ENCODE measurements at places on chromosomes 6 and 20. TPM values are rescaled to one million over a fixed set of nuclear protein-coding genes. Genes with fewer than 3 reads are reported as not detected.

GRCh38 chr6:36364669-36365479 lies 22.6 kb downstream of the ETV7 start:
- H3K27ac ChIP-seq, result no peak overlapping the region
- H3K4me1 ChIP-seq, result peaks cover 10% of the 10 kb centered on the region
- peaks cover 4% of the 10 kb centered on the region for H3K27me3 ChIP-seq

Gene ARMC12
- total RNA-seq, result 0.64 TPM

GRCh38 chr6:107564589-107564951 lies 74.7 kb downstream of the SOBP start:
- H3K36me3 ChIP-seq, result no peaks in the 10 kb centered on the region
- H3K4me3 ChIP-seq, result no peak overlapping the region
- H3K27ac ChIP-seq, result no peak overlapping the region
- DNase-seq, result no peak
- H3K4me1 ChIP-seq, result no peaks in the 10 kb centered on the region
- H3K27me3 ChIP-seq, result peaks cover 18% of the 10 kb centered on the region

DNA sequence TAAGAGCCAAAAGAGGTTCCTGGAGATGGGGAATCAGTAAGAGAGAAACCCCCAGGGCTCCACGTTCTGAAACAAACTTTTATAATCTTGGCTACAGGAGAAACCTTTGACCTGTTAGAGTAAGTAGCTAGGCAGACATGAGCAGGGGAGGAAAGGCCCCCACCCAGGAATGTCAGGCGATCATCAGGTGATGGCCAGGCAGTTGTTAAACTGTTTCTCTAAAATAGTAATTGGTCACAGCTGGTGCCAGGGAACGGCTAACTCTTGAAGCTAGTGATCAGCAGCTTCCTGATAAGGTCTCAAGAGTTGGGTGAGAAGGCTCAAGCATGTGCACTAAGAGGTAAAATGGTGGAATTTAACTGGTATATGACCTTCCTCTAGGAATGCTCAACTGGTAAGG lies 263.8 kb downstream of the HDGFL1 start:
- no peak overlapping the region for H3K27ac ChIP-seq
- H3K4me3 ChIP-seq, result no peak overlapping the region
- no peaks in the 10 kb centered on the region for H3K4me1 ChIP-seq

Gene EPPIN
- not detected for total RNA-seq

- no peaks in the 10 kb centered on the region for H3K4me1 ChIP-seq
- H3K27ac ChIP-seq, result no peak overlapping the region
- DNase-seq, result no peak
Observed at GRCh38 chr6:63904650-63905248, 269.1 kb downstream of the PHF3 start.

- H3K27ac ChIP-seq, result no peak overlapping the region
- no peak for DNase-seq
- no peak overlapping the region for H3K4me3 ChIP-seq
- peaks cover 7% of the 10 kb centered on the region for H3K4me1 ChIP-seq
- peaks cover 42% of the 10 kb centered on the region for H3K36me3 ChIP-seq
Observed at GRCh38 chr6:106290954-106291353, 34.6 kb downstream of the ATG5 start.

Gene FRK
- not detected for total RNA-seq

- H3K36me3 ChIP-seq, result no peaks in the 10 kb centered on the region
- no peaks in the 10 kb centered on the region for H3K4me1 ChIP-seq
- H3K27me3 ChIP-seq, result no peaks in the 10 kb centered on the region
Observed at GRCh38 chr6:162337412-162337811, 390.2 kb downstream of the PRKN start.

GRCh38 chr6:74875193-74875592 lies 330.7 kb downstream of the COL12A1 start:
- no peaks in the 10 kb centered on the region for H3K4me1 ChIP-seq
- H3K36me3 ChIP-seq, result no peaks in the 10 kb centered on the region
- no peak overlapping the region for H3K27ac ChIP-seq
- no peak overlapping the region for H3K4me3 ChIP-seq

Gene AGPAT4
- total RNA-seq, result 6.8 TPM

DNA sequence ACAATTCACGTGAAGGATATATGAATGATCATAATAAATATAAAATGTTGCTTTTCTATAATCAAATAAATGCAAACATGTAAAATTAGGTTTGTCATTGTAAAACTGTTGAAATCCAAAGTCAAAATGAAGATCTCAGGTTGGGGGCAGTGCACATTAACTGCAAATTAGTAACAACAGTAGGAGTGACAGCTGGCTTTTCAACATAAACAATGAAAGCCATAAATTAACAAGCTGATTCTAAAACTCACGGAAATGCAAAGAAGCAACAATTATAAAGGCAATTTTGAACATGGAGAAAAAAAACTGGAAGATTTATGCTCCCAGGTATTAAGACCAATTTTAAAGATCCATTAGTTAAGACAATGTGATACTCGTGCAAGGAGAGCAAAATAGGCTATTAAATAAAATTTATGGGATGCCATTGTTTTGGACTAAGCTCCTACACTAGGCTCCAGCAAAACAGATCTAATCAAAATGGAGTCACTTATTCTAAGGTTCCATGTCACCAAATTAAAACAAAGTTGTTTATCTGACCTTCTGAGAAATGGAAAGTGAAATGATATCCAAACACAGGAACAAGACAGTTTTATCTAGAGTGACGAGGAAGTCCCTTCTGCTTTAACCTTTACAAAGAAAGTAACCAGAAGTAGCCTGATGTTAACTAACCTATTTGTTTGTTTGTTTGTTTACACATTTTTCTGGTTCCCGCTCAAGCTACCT lies 770.8 kb downstream of the EPHA7 start:
- H3K36me3 ChIP-seq, result no peaks in the 10 kb centered on the region
- no peak overlapping the region for H3K4me3 ChIP-seq
- H3K27me3 ChIP-seq, result no peaks in the 10 kb centered on the region
- no peak overlapping the region for H3K27ac ChIP-seq
- H3K4me1 ChIP-seq, result no peaks in the 10 kb centered on the region
- DNase-seq, result no peak

Gene C20orf202
- 0.12 TPM for total RNA-seq

GRCh38 chr6:35370124-35370741 lies 27.9 kb downstream of the PPARD start:
- no peaks in the 10 kb centered on the region for H3K27me3 ChIP-seq
- H3K27ac ChIP-seq, result peak overlapping the region; percentile 96
- peaks cover 55% of the 10 kb centered on the region for H3K4me1 ChIP-seq
- peaks cover 35% of the 10 kb centered on the region for H3K36me3 ChIP-seq
- DNase-seq, result peak; percentile 78
- H3K4me3 ChIP-seq, result peak overlapping the region; percentile 79

- H3K4me3 ChIP-seq, result peak overlapping the region; percentile 74
- H3K4me1 ChIP-seq, result peaks cover 20% of the 10 kb centered on the region
- H3K36me3 ChIP-seq, result no peaks in the 10 kb centered on the region
- peak overlapping the region; percentile 83 for H3K27ac ChIP-seq
- no peaks in the 10 kb centered on the region for H3K27me3 ChIP-seq
- peak; percentile 88 for DNase-seq
Observed at GRCh38 chr20:36836591-36837269, 39.2 kb upstream of the TLDC2 start.

GRCh38 chr6:146028252-146028795 lies 538 bp upstream of the GRM1 start:
- DNase-seq, result peak; percentile 84
- peaks cover 3% of the 10 kb centered on the region for H3K4me1 ChIP-seq
- H3K27ac ChIP-seq, result no peak overlapping the region
- H3K36me3 ChIP-seq, result peaks cover 1% of the 10 kb centered on the region
- H3K4me3 ChIP-seq, result no peak overlapping the region

DNA sequence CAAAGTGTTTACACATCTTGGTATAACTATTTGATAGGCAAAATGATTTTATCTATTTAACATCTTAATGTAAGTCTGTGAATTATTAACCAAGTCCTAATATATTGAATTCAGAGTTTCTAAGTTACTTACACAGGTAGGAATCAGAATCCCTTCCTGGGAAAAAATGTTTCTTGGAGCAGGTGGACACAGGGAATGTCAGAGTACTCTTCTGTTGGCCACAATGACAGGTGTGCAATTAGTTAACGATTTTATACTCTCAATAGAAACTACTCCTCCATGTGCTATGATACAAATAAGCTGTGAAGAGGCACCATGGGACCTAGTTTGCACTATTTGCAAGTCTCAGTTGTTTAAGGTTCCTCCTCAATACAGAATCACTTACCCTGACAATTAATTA lies 821 bp upstream of the TAAR5 start:
- H3K4me3 ChIP-seq, result no peak overlapping the region
- H3K4me1 ChIP-seq, result no peaks in the 10 kb centered on the region
- no peaks in the 10 kb centered on the region for H3K36me3 ChIP-seq
- no peak for DNase-seq
- peaks cover 10% of the 10 kb centered on the region for H3K27me3 ChIP-seq
- H3K27ac ChIP-seq, result no peak overlapping the region

Gene NFATC2
- 65.0 TPM for total RNA-seq

Gene LY6G6F
- not detected for total RNA-seq

GRCh38 chr6:83092756-83093399 lies 25.4 kb downstream of the DOP1A start:
- no peaks in the 10 kb centered on the region for H3K27me3 ChIP-seq
- H3K4me1 ChIP-seq, result peaks cover 2% of the 10 kb centered on the region
- peaks cover 3% of the 10 kb centered on the region for H3K36me3 ChIP-seq
- H3K4me3 ChIP-seq, result no peak overlapping the region
- no peak overlapping the region for H3K27ac ChIP-seq
- DNase-seq, result no peak

DNA sequence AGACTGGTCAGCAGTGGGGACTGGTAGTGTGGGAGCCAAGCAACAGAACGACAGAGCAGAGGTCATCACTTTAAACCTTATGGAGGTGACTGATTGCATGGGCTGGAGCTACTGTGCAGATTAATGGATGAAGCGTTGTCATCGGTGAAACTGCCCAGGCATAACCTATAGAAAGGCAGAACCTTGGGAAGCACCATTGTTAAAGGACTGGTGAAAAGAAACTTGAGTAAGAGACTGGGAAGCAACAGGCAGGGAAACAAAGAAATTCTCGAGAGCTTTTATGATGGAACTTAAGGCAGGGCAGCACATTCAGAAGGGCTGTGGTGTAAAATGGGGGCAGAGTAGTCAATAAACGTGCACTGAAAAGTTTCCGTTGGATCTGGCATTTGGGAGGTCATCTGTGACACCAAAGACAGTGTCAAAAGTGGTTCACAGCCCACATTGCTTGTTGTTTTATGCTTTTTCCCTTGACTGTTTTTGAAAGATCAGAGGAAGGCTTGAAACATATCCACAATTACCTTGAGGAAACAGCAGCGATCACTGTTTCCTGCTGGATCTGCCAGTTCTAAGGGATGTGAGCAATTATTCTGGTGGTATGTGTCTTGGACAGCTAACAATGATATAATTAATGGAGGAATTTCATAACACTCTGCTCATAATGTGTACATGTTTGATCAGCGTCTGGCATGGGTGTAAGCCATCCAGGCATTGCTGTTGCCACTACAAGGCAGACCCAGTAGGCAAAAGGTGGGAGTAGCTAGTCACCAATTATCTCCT lies 62.7 kb downstream of the LRRC1 start:
- H3K27ac ChIP-seq, result no peak overlapping the region
- H3K4me3 ChIP-seq, result no peak overlapping the region
- H3K36me3 ChIP-seq, result no peaks in the 10 kb centered on the region
- DNase-seq, result peak; percentile 35
- H3K27me3 ChIP-seq, result no peaks in the 10 kb centered on the region

DNA sequence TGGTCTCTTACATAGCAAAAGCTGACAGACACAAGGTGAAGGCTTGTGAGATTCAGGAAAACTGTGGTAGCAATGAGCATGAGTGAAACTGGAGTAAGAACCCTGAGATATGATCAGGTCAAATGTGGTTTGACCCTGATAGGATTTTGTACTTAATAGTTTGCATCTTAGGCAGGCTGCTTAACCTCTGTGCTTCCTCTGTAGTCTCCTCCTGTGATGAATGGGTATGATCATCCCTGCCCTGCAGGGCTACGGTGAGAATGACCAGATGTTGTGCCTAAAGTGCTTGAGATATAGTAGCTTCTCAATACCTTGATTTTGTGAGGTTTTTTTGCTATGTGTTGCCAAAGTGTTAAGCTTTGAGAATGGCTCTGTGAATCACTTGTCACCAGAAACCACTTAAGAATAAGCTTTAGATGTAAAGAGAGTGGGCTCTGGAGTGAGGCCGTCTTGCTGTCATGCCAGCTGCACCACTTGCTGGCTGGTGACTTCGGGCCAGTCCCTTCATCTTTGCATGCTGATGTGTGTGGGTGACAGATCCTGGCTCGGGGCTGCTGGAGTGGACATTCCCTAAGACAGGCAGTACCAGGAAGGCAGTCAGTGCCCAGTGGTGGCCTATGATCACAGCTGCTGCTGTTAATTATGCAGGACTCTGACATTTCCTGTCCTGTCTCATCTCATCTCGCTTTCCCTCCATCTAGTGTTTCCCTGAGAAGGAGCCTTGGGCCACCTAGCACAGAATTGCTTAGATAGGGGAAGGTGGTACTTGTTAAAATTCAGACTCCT lies 254.7 kb downstream of the NFATC2 start:
- no peaks in the 10 kb centered on the region for H3K4me1 ChIP-seq
- H3K27me3 ChIP-seq, result peaks cover 4% of the 10 kb centered on the region
- H3K4me3 ChIP-seq, result no peak overlapping the region
- no peaks in the 10 kb centered on the region for H3K36me3 ChIP-seq
- DNase-seq, result no peak

Gene PGC
- total RNA-seq, result not detected

Gene MTFR2
- total RNA-seq, result 24.6 TPM

Gene MUC21
- not detected for total RNA-seq

DNA sequence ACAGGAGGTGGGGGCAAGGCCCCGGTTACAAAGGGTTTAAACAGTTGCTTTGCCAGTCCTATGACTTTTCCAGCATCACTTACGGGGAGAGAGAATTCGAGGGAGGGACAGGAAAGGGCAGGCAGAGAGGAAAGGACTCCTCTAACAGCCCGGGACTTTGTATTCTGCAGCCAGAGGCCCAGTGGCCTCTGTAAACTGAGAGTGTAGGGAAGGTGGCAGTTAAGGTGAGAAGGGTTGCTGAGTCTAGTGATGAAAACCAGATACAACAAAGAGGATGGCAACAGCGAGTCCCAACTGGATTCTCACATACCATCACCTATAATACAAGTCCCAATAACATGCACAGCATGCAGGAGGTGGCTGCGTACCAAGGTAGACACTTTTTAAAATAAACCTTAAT lies 13.5 kb downstream of the PLAGL2 start:
- H3K27ac ChIP-seq, result peak overlapping the region; percentile 46
- H3K27me3 ChIP-seq, result no peaks in the 10 kb centered on the region
- H3K4me1 ChIP-seq, result peaks cover 41% of the 10 kb centered on the region

GRCh38 chr6:132936646-132937045 lies 122.3 kb downstream of the RPS12 start:
- no peaks in the 10 kb centered on the region for H3K36me3 ChIP-seq
- H3K27me3 ChIP-seq, result peaks cover 27% of the 10 kb centered on the region
- no peak overlapping the region for H3K4me3 ChIP-seq
- H3K4me1 ChIP-seq, result no peaks in the 10 kb centered on the region
- no peak overlapping the region for H3K27ac ChIP-seq
- DNase-seq, result no peak

GRCh38 chr6:144722925-144723324 lies 437.8 kb downstream of the UTRN start:
- no peak overlapping the region for H3K4me3 ChIP-seq
- peaks cover 37% of the 10 kb centered on the region for H3K36me3 ChIP-seq
- no peak for DNase-seq
- H3K4me1 ChIP-seq, result peaks cover 38% of the 10 kb centered on the region
- H3K27ac ChIP-seq, result peak overlapping the region; percentile 73
- H3K27me3 ChIP-seq, result no peaks in the 10 kb centered on the region

GRCh38 chr20:2847802-2848201 lies 7.3 kb downstream of the VPS16 start:
- H3K27ac ChIP-seq, result no peak overlapping the region
- H3K27me3 ChIP-seq, result no peaks in the 10 kb centered on the region
- H3K36me3 ChIP-seq, result peaks cover 11% of the 10 kb centered on the region
- H3K4me3 ChIP-seq, result no peak overlapping the region

Gene MRPS10
- 50.8 TPM for total RNA-seq
